ENCODE measurements at places on chromosomes 6 and 20. TPM values are rescaled to one million over a fixed set of nuclear protein-coding genes. Genes with fewer than 3 reads are reported as not detected.

COL10A1 gene
- polyA plus RNA-seq: 0.36 TPM

AGER gene
- 0.58 TPM for polyA plus RNA-seq

MICAL1 gene
- polyA plus RNA-seq: 23.9 TPM

RAB23 gene
- polyA plus RNA-seq: 0.74 TPM
